CD4-positive, alpha-beta T cell treated with Interleukin-17A for 1 hour (primary cell): ENCODE measurements at places on chromosomes 1 and 21.
A peak's percentile ranks its signal among the peaks of the same experiment; 100 is the strongest.

- DNase-seq = no peak
These were observed 301.1 kb downstream of the PTPRC start for GRCh38 chr1:198939956-198940355.

DNA sequence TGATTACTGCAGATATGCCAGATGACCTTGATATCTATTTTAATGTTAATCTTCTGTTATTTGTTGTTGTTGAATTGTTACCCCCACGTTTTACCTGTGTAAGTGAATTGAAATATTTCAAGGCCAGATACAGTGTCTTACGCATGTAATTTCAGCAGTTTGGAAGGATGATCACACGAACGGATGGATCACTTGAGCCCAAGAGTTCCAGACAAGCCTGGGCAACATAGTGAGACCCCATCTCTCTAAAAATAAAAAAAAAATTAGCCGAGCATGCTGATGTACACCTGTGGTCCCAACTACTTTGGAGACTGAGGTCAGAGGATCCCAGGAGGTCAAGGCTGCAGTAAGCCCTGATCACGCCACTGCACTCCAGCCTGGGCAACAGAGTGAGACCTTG is 32.2 kb downstream of the SDCCAG8 start:
- DNase-seq = no peak

DNA sequence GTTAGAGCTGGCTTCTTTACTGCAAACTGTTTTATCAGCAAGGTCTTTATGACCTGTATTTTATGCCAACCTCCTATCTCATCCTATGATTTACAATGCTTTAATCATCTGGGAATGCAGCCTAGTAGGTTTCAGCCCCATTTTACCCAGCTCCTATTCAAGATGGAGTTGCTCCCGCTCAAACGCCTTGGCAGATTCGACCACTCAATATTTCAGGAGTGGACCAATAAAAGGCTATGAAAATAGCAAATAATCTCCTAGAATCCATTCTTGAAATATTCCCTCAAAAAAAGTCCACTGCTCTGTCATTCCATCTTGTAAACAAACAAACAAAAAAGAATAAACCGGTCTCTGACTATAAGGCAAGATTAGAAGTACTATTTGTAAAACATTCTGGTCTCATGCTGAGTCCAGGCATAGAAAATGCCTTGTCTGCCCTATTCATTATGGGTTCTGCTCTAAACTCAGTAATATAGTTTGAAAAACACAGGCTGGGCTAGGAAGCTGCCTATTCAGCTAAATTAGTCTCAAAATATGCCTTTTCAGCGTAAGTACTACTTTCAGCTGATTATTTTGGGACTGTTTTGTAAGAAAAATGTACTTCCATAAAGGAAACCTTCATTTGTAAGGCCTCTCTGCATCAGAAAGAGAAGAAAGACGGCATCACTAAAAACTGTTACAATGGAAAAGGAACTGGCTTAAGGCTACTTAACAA is 53.0 kb downstream of the TBX19 start:
- no peak for DNase-seq

- no peak for DNase-seq
These were observed 23.9 kb downstream of the PCP4 start for GRCh38 chr21:39891111-39891510.

DNA sequence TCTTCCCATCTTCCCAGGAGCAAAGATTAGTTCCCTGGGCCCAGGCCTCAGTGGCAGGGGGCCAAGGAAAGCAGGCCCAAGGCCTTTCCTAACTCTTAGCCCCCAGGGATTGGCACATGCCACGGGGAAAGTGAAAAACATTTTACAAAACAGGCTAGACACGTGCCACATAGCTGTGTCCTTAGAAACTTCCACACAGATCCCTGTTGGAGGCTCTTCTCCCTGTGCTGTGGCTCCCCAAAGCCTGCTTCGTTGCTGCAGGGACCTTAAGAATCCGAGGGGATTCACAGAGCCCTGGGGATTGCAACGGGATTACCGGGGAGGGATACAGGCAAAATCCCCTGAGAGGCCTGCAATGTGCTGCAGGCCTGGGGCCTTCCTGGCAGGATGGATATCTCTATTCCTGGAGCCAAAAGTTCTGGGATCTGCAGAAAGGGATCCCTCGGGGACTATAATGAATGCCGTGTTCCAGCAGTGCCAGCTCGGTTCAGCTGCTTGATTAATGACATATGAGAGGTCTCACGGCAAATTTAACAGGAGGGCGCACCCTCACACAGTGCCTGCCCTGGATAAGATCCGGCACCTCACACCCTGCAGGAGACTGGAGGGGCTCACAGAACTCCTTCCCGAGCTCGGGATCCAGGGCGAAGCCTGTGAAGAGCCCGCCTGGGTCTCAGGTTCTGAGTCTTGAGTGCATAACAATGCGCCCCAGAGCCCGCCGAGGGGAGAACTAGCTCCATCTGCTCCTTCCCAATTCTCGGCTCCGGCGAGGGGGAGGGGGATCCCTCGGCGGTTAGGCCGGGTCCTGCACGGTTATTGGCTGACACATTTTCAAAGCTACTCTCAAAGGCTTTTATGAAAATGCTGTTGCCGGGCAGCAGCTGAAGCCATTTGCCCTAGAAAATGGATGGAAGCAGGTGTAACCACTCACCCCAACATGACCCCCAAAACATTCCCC is 15.3 kb upstream of the RGS8 start:
- DNase-seq = no peak

DNA sequence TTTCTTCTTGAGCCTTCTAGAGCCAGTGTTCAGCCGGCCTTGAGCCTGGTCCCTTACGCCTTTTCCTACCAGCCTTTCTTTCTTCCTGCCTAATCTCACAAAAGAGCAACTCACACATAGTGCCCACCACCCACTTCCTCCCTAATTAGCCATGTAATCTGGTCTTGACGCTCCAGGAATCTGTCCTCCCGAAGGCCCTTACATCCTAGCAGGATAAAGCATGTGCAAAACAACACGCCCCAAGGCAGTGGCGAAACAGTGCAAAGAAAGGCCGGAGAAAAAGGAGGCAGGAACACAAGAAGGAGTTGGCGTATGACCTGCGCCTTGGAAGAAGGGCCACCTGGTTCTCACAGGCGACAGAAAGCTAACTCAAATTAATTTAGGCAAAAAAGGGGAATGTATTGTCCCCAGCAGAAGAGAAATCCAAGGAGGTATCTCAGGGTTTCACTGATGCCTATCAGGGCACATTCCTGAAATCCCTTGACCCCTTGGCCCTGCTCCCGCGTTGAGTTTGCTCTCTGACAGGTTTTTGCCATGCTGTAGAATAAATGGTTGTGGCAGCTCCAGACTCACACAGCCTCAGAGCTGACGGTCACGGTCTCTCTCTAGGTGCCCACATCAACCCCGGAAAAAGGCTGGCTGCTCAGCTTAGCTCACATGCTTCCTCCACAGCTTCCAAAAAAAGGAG is 79.0 kb downstream of the ZNF281 start:
- no peak for DNase-seq

DNA sequence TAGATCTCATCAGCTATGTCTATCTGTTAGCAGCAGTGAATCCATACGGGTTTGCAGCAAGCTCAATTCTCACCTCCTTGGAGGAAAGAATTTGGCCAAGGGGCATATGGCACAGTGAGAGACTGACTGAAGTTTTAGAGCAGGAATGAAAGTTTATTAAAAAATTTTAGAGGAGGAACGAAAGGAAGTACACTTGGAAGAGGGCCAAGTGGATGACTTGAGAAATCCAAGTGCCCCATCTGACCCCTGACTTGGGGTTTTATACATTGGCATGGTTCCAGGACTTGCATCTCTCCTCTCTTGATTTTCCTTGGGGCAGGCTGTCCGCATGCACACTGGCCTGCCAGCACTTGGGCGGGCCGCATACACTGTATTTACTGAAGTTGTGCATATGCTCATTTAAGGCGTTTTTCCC is 9.2 kb upstream of the OSBPL9 start:
- DNase-seq = no peak

GRCh38 chr1:220348211-220348610 is 76.0 kb upstream of the RAB3GAP2 start:
- no peak for DNase-seq

GRCh38 chr1:63674238-63674864 is 81.1 kb downstream of the PGM1 start:
- no peak for DNase-seq

GRCh38 chr21:37071561-37072273 is 1.2 kb downstream of the PIGP start:
- DNase-seq = no peak

GRCh38 chr21:31340942-31341487 is 3.0 kb downstream of the TIAM1 start:
- DNase-seq = no peak

GRCh38 chr1:54007613-54008012 is 10.4 kb downstream of the LDLRAD1 start:
- no peak for DNase-seq

GRCh38 chr21:27721675-27722074 is 754.8 kb upstream of the ADAMTS5 start:
- DNase-seq = no peak

GRCh38 chr1:189350983-189351616 is 1126.6 kb downstream of the BRINP3 start:
- DNase-seq = no peak

GRCh38 chr1:31760471-31761470 is 3.4 kb downstream of the ADGRB2 start:
- peak; percentile 77 for DNase-seq

GRCh38 chr1:112727716-112728115 is 12.6 kb upstream of the PPM1J start:
- DNase-seq = no peak

GRCh38 chr1:41809692-41810091 is 109.0 kb downstream of the HIVEP3 start:
- DNase-seq = no peak

GRCh38 chr1:84869720-84870119 is 23.3 kb downstream of the LPAR3 start:
- DNase-seq = no peak

DNA sequence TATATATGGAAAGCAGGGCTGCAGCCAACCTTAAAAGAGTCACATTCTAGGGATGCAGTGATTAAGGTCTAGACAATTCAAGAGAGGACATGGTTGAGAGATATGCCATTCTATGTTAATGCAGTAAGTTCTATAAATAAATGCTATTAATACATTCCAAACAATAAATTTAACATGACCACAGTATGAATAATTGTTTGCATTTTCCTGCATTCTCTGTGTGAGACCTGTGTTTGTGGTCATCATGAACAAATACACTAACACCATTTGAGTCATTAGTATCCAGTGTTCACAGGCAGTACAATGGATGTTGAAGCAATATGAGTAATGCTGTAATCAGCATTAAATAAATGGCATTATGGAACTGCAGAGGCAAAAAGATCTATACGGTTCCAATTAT is 5.5 kb upstream of the ZRANB2 start:
- no peak for DNase-seq

DNA sequence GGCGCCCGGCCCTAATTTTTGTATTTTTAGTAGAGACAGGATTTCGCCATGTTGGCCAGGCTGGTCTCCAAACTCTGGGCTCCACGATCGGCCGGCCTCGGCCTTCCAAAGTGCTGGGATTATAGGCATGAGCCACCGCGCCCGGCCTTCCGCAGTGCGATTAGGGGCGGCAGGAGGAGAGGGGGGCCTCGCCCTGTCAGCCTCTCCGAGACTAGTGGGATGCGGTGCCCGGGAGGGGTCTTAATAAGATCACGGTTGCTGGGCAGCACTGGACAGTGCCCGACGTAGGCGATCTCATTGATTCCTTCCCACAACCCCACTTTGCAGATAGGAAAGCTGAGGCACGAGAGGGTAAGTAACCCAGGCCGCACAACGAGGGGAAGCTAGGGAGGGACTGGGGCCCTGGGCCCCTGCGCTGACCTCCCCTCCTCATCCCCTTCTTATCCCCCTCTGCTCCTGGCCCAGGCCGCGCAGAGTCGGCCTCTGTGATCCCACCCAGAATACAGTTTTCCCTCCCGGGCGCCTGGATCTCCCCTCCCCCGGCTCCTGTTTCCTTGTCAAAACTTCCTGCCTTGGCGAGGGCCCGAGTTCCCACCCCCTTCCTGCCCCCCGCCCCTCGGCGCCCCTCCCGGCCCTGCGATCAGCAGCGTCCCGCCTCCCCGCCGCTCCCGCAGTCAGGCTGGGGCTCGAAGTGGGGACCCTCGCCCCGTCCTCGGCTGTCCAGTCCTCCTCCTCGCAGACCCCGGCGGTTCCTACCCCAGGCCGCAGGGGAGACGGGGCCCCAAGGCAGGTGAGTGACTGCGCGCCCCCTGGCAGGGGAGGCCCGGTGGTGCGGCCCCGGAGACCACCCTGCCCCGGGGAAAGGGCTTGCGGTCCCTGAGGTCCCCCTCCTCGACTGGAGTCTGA is at the start of gene PEAR1:
Gene PEAR1, plus strand, starts transcription at position 671 of the 906 bp plus-strand sequence. CDS start 10,209 bp downstream, outside the sequence.
- no peak for DNase-seq

DNA sequence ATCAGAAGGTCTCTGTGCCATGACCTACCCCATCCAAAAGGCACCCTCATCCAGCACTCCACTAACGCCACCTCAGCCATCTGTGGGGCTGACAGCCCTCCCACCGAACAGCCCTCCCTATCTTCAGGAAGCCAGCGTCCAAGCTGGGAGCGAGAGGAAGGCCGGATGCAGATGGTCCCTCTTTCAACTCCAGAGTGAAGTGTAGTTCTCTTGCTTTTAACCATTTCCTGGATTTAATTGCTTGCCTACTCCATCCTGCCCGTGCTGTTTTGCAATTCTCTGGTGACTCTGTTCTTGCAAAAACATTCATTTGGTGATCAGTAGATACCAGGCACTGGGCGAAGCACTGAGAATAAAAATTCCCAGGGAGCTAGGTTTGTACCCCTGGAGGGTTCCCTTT is 8.2 kb upstream of the DYRK1A start:
- no peak for DNase-seq

DNA sequence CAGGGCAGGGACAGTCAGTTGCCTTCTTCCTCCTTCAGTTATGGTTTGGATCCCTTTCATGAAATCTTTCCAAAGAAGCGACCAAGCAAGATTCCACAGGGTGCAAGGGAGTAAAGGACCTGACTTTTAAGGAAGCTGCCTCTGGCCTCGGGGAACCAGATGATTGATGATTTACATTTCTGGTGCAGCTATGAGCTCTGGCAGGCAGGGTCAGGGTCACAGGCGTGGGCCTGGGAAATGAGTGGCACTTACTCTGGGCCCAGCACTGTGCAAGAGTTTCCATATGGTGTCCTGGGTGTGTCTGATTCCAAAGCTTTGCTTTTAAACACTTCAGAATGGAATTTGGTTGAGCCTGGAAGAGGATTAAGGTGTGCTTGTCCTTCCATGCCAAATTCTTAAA is 7.2 kb upstream of the CRABP2 start:
- DNase-seq = no peak

GRCh38 chr1:178484698-178485225 is 12.0 kb downstream of the CLEC20A start:
- no peak for DNase-seq

DNA sequence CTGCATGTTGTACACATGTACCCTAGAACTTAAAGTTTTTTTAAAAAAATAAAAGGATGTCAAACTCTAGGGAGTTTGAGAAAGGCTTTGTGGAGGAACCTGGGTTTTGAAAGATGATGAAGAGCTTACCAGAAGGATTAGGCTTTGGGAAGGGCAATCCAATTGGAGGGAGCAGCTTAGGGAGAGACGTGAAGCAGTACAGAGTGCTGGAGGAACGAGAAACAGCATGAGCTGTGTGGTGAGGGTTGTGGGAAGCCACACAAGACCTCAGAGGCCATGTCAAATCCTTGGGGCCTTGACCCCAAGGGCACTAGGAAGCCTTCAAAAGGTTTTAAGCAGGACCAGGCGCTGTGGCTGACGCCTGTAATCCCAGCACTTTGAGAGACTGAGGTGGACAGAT is 8.4 kb upstream of the KPNA6 start:
- no peak for DNase-seq

GRCh38 chr1:183893561-183894289 is 88.8 kb downstream of the RGL1 start:
- DNase-seq = no peak
